Camera-type eye (tissue), 1 donor: ENCODE measurements at places on chromosomes 4 and X. TPM values are rescaled to one million over a fixed set of nuclear protein-coding genes. Genes with fewer than 3 reads are reported as not detected.

CLDN22 gene
- total RNA-seq, result not detected

GRIA3 gene
- total RNA-seq, result 21.6 TPM

HMX1 gene
- 63.0 TPM for total RNA-seq

TMEM184C gene
- 56.8 TPM for total RNA-seq

FREM3 gene
- 0.93 TPM for total RNA-seq

DMRTC1B gene
- 2.1 TPM for total RNA-seq

ARX gene
- total RNA-seq, result 0.55 TPM

LRCH2 gene
- total RNA-seq, result 23.3 TPM

SAT1 gene
- 319 TPM for total RNA-seq

SATL1 gene
- total RNA-seq, result 0.82 TPM

ETDB gene
- not detected for total RNA-seq

ARHGEF6 gene
- 15.6 TPM for total RNA-seq

PCDH11X gene
- 23.6 TPM for total RNA-seq

POU4F2 gene
- 7.9 TPM for total RNA-seq

ODAM gene
- total RNA-seq, result not detected

RHOXF1 gene
- not detected for total RNA-seq

CLTRN gene
- total RNA-seq, result 2.4 TPM

NWD2 gene
- 9.1 TPM for total RNA-seq

GJB1 gene
- total RNA-seq, result 0.49 TPM

SEC31A gene
- 268 TPM for total RNA-seq

PDGFC gene
- total RNA-seq, result 29.5 TPM

SPINK2 gene
- total RNA-seq, result not detected

CCNI gene
- total RNA-seq, result 315 TPM

VEGFD gene
- 0.38 TPM for total RNA-seq

TCEAL7 gene
- 71.6 TPM for total RNA-seq

DAPP1 gene
- 3.1 TPM for total RNA-seq

PFKFB1 gene
- total RNA-seq, result not detected

LONRF3 gene
- 5.0 TPM for total RNA-seq

CCDC160 gene
- 2.2 TPM for total RNA-seq

GAB1 gene
- 71.1 TPM for total RNA-seq

NKRF gene
- 16.1 TPM for total RNA-seq

PALLD gene
- 128 TPM for total RNA-seq

SCD5 gene
- total RNA-seq, result 124 TPM

SERTM2 gene
- total RNA-seq, result 2.4 TPM

VCX2 gene
- not detected for total RNA-seq

KDR gene
- 211 TPM for total RNA-seq

CFAP99 gene
- not detected for total RNA-seq

PPARGC1A gene
- total RNA-seq, result 40.5 TPM

FAM9C gene
- not detected for total RNA-seq

UGT2A1 gene
- not detected for total RNA-seq

GAGE12C gene
- total RNA-seq, result not detected

ZFP92 gene
- 0.60 TPM for total RNA-seq
